ENCODE measurements at places on chromosomes 3 and 15.

DNA sequence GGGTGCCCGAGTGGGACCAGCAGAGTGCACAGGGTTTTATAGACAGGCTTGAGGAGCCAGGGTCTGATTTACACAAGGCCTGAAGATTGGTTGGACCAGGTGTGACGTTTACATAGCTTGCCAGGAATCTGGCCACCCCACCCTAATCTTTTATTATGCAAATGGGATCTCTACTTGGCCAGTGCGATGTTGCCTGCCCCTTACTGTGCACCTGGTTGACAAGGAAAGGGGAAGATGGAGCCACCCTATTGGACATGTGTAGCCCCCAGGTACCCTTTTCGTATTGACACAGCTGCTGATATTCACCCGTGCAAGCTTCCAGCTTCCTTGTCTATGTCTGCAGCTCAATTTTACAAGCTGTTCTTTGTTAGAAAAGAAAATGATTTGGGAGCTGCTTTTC, 132.0 kb downstream of the ARNT2 start:
- no peak for DNase-seq

DNA sequence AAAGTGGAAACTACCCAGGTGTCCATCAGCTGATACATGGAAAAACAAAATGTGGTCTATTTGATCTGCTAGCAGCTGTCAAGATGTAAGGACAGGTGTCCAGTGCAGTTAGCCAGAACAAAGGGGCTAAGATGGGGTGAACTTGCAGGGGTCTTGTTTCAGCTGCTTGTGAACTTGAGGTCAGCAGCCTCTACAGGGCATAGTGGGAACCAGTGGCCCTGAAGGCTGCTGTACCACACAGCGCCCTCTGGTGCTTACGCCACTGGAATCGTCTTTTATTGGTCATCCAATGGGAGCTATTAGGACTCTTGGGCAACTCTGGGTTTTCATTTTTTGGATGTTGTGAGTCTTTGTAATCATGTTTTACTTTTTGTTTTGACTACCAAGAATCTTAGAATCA, 62.2 kb upstream of the CTSH start:
- no peak for DNase-seq

GRCh38 chr3:134628884-134629283, 21.9 kb downstream of the KY start:
- no peak for DNase-seq

GRCh38 chr3:46895761-46896160, 18.2 kb downstream of the PTH1R start:
- DNase-seq: no peak

- DNase-seq: no peak
Observed at GRCh38 chr3:195073866-195074860, 196.8 kb downstream of the XXYLT1 start.
